ENCODE measurements at places on chromosomes 2 and 18. TPM values are rescaled to one million over a fixed set of nuclear protein-coding genes. Genes with fewer than 3 reads are reported as not detected.

DNA sequence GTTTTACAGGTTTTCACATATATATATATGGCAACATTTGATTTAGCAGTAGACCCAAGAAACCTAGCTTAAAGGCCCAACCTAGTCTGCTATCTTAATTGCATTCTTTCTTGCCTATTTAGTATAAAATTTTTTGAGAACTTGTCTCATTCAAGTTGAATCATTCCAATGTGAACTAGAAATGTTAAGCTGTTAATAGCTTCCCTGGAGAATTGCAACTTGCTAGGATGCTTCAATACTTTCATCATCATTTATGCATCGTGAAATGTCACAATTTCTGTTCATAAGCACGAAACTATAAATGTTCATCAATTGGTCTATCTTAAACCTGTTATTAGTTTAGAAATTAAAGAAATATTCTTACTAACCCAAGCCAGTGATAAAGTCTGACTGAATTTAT lies 217.6 kb downstream of the BABAM2 start:
- H3K36me3 ChIP-seq = no peaks in the 10 kb centered on the region
- H3K27ac ChIP-seq = no peak overlapping the region
- H3K4me3 ChIP-seq = no peak overlapping the region
- no peaks in the 10 kb centered on the region for H3K4me1 ChIP-seq
- no peaks in the 10 kb centered on the region for H3K27me3 ChIP-seq

DNA sequence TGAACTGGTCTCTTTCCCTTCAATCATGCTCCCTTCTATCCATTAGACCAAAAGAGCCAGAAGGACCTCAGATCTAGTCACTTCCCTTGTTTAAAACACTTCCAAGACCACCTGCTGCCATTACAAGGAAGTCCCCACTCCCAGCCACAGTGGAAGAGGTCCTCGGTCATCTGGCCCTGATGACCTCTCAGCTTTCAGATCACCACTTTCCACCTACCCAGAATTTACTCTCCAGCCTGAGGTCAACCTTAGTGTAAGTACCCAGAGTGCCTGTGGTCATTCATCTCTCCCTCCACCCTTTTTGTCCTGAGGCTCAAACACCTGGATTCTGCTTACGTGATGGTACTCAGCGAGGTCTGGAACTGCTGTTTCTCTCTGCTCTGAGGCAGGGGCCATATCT lies 67.1 kb downstream of the MARCO start:
- H3K4me1 ChIP-seq = no peaks in the 10 kb centered on the region
- H3K4me3 ChIP-seq = no peak overlapping the region
- no peak for DNase-seq
- H3K36me3 ChIP-seq = no peaks in the 10 kb centered on the region
- no peak overlapping the region for H3K27ac ChIP-seq
- H3K27me3 ChIP-seq = peaks cover 15% of the 10 kb centered on the region

- H3K27me3 ChIP-seq = no peaks in the 10 kb centered on the region
- no peak overlapping the region for H3K27ac ChIP-seq
- no peaks in the 10 kb centered on the region for H3K4me1 ChIP-seq
- DNase-seq = no peak
- no peak overlapping the region for H3K4me3 ChIP-seq
Measured at GRCh38 chr18:58544179-58544578, 84.7 kb downstream of the ALPK2 start.

DNA sequence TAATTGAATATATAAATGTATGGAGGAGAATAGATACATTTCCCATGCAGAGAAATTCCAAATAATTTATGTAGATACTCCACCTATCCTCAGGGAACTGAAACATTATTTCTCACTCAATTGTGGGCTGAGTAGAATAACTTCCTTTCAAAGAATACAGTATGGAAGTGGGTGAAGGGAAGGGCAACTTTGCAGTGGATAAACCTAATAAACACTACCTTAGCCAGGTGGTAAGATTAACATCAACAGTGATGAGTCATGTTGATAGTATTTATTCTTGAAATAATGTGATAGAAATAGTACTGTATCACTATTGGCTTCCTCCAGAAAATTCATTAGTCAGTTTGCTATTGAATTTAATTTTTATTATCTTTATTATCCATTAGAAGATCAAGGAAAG lies 716.4 kb upstream of the CHAC2 start:
- DNase-seq = no peak
- no peaks in the 10 kb centered on the region for H3K27me3 ChIP-seq
- H3K4me3 ChIP-seq = no peak overlapping the region
- H3K4me1 ChIP-seq = no peaks in the 10 kb centered on the region
- no peak overlapping the region for H3K27ac ChIP-seq

DNA sequence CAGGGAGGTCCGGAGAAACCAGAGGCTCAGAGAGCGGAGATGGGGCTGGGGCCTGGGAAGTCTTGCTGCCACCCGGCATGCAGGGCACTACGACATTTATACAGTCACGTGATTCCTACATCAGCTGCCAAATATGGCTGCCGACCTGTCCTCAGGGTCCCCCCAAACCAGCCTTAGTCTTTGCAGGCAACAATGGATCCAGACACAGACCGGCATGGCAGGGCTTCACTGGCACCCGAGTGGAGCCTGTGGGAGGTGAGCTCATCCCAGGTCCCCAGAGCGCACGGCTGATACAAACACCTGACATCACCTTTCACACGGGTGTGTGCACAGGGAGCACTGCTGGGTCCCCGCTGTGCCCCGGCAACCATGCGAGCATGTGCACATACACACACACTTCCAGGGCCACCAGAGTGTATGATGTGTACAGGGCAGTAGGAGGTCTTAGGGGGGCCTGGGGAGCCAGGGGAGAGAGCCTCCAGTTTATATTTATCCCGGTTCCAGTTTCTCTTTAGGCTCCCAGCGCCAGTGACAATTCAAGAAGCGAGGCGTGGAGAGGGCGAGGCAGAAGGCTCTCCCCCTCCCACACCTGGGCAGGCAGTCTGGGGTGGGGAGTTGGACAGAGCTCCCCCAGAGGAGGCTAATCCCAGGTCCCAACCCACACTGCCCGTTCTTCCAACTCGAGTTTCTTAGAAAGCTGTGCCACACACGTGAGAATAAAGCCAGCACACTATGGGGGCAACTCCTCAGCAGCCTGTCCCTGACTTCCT lies 2.7 kb downstream of the SEMA4C start:
- no peak for DNase-seq
- H3K27me3 ChIP-seq = no peaks in the 10 kb centered on the region
- H3K4me3 ChIP-seq = peak overlapping the region; percentile 99

- H3K27ac ChIP-seq = no peak overlapping the region
- no peaks in the 10 kb centered on the region for H3K4me1 ChIP-seq
- no peaks in the 10 kb centered on the region for H3K27me3 ChIP-seq
- no peaks in the 10 kb centered on the region for H3K36me3 ChIP-seq
Measured at GRCh38 chr18:48797841-48798255, 152.9 kb downstream of the SMAD7 start.

DNA sequence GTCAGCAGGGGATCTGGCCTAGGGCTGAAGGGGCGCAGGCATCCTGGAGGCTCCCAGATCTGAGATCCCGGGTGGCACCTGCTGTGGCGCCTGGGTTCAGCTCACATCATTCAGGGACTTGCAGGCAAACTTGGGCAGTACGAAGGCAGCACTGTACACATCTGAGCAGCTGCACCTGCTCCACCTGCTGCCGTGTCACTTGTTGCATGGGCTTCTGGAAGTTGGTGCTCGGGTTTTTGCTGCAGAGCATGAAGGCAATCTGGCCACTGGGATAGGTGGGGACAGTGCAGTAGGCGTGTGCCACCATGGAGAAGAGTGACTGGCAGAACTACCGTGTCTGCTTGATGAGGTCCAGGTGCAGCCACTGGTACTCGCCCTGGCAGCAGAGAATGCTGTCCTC lies 48.6 kb downstream of the UGGT1 start:
- H3K36me3 ChIP-seq = peaks cover 10% of the 10 kb centered on the region
- H3K4me1 ChIP-seq = no peaks in the 10 kb centered on the region
- no peak overlapping the region for H3K4me3 ChIP-seq
- no peak overlapping the region for H3K27ac ChIP-seq

DNA sequence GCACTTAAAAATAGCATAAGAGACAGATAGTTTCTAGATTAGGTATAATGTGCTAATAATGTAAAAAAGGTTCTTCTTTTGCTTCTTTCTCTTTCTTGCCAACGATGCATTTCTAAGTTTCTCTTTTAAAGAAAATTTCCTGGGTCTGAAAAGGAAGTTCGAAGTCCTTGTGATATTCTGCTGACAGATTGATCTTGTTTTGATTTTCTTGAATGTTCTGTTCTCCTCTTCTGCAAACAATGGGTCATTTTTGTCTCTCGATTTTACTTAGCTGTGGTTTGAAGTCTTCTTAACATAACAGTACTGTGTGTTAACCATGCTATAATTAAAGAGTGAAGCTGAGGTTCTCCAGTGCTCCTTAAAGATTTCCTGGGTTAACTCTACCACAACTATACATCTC lies 61.1 kb upstream of the ACYP2 start:
- peak overlapping the region; percentile 8 for H3K27ac ChIP-seq
- DNase-seq = no peak
- H3K4me3 ChIP-seq = no peak overlapping the region

DNA sequence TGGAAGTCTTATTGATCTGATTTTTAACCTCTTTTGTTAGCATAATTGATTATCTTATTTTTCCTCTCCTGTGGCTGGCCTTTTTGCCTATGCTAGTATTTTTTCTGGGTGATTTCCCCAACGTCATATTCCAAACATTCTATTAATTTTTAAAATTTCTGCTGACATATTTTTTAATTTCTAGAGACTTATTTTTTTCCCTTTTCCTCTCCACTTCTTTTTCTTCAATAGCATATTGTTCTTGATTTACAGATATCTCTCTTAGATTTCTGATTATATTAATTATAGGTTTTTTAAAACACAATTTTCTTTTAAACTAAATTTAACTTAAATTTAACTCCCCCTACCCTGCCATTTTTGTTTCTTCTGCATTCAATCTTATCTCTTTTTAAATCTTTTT lies 47.2 kb upstream of the NR4A2 start:
- no peaks in the 10 kb centered on the region for H3K27me3 ChIP-seq
- H3K4me1 ChIP-seq = no peaks in the 10 kb centered on the region
- no peak overlapping the region for H3K27ac ChIP-seq
- no peak overlapping the region for H3K4me3 ChIP-seq

DNA sequence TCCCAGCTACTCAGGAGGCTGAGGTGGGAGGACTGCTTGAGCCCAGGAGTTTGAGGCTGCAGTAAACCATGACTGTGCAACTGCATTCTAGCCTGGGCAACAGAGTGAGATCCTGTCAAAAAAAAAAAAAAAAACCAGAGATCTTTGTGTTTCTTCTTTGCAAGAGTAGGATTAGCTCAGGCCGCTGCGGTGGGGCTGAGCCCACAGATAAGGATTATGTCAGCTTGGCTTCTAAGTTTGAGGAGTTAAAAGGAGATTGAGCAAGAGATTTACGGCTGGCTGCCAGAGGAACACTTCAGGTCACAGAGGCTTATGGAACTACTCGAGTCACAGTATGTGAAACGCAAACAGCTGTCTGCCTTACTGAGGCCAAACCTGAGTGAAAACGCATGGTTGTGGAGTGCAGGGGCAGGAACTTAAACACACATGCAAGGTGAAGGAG lies 146.7 kb upstream of the L3MBTL4 start:
- no peaks in the 10 kb centered on the region for H3K36me3 ChIP-seq
- H3K27me3 ChIP-seq = no peaks in the 10 kb centered on the region
- H3K4me3 ChIP-seq = no peak overlapping the region
- peak; percentile 30 for DNase-seq
- no peaks in the 10 kb centered on the region for H3K4me1 ChIP-seq

DNA sequence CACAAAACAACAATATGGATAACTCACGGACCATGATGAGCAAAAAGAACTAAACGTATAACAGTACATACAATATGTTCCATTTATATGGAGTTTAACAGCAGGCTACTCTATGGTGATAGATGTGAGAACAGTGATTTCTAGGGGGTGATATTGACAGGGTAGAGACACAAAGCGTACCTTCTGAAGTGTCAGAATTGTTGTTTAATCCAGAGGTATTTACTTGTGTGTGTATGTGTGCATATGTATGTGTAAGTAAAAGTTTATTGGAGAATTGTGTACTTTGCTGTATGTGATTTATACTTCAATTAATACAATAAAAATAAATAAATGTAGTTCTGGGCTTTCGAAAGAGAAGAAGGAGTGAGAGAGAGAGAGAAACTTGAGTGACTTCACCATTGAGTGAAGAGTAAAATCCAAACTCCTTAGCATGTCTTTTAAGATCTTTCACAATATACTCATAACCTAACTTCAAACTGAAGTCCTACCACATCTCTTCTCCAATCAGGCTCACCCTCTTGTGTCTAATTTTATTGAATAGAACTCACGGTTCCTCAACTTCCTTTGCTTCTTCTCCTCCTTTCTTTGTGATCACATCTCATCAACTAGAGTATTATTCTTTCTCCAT lies 126.0 kb upstream of the KLF7 start:
- no peak overlapping the region for H3K4me3 ChIP-seq
- no peaks in the 10 kb centered on the region for H3K36me3 ChIP-seq
- no peaks in the 10 kb centered on the region for H3K27me3 ChIP-seq
- no peak overlapping the region for H3K27ac ChIP-seq
- DNase-seq = no peak

GRCh38 chr2:10402653-10403215 lies 45.4 kb downstream of the ODC1 start:
- H3K36me3 ChIP-seq = no peaks in the 10 kb centered on the region
- H3K4me3 ChIP-seq = no peak overlapping the region
- no peak for DNase-seq
- no peaks in the 10 kb centered on the region for H3K27me3 ChIP-seq
- H3K4me1 ChIP-seq = peaks cover 20% of the 10 kb centered on the region
- H3K27ac ChIP-seq = no peak overlapping the region

GRCh38 chr2:121147766-121148165 lies 137.2 kb downstream of the TFCP2L1 start:
- DNase-seq = no peak
- no peaks in the 10 kb centered on the region for H3K4me1 ChIP-seq
- H3K4me3 ChIP-seq = no peak overlapping the region
- H3K27me3 ChIP-seq = no peaks in the 10 kb centered on the region
- no peaks in the 10 kb centered on the region for H3K36me3 ChIP-seq

GRCh38 chr2:47264143-47264542 lies 109.0 kb upstream of the STPG4 start:
- no peak overlapping the region for H3K27ac ChIP-seq
- no peaks in the 10 kb centered on the region for H3K27me3 ChIP-seq
- no peaks in the 10 kb centered on the region for H3K4me1 ChIP-seq

The LRRC30 gene
- not detected for total RNA-seq

The MAP4K4 gene
- total RNA-seq = 62.1 TPM

The GRB14 gene
- 4.6 TPM for total RNA-seq

The C2orf66 gene
- total RNA-seq = not detected

The GKN1 gene
- not detected for total RNA-seq

The PTPN2 gene
- 53.7 TPM for total RNA-seq

The DSG4 gene
- not detected for total RNA-seq

The DGKD gene
- total RNA-seq = 37.3 TPM

The TUBA3D gene
- total RNA-seq = not detected

The ANKRD36B gene
- total RNA-seq = 168 TPM
